NCI-H1092 treated with DMSO at 0.1 percent for 48 hours (cell line): ENCODE measurements at places on chromosomes 7 and 10.
A peak's percentile ranks its signal among the peaks of the same experiment; 100 is the strongest.

GRCh38 chr7:1546274-1546908 is 9.6 kb downstream of the TMEM184A start:
- no peak for DNase-seq

DNA sequence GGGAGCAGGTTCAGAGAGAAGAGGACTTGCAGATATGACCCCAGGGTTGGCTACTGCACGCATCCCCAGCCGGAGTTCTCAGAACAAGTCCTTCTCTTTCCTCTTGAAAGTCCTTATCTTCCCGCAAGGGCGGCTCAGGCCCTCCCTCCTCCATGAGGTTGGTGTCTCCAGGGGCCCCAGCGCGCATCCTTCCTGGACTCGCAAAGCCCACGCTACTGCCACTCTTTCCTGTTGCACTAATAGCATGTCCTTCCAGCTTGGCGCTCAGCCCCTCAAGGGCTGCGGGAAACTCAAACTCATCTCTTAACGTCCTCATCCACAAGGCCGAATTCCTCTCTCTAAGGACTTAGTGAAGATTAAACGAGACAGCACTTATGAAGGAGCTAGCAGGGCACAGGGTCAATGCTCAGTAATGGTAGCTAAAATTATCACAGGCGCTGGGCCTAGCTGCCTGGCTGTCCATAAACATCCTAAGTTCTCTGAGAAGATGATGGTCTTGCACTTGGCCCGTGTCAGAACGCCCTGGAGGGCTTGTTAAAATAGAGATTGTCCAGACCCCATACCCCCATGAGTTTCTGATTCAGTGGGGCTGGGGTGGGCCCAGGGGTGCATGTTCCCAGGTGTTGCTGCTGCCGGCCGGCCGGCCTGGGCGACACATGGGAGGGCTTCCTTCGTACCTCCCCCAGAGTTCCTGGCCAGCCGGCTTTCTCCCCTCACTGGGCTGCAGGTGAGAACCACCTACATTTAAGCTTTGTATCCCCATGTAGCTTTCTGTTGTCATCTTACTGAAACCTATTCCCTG is 261.4 kb downstream of the COBL start:
- no peak for DNase-seq

- no peak for DNase-seq
These were observed 9.0 kb downstream of the NRBF2 start for GRCh38 chr10:63142136-63142535.

DNA sequence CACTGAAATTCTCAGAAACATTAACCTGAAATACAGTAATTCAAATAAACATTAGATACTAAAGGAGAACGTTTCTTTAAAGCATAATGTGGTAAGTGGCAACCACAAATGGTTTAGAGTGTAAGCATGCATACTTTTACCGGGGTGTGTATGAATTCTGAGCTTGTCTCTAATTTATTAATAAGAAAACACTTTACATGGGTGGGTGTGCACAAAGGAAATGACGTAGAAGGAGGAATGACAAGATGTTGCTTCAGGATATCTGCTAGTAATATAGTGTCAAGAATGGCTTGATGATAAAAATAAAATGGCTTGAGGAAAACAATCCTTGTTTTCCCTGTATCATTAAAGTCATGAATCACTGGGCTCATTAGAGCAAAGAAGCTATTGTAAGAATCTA is 92.5 kb downstream of the ARL4A start:
- DNase-seq, result no peak

DNA sequence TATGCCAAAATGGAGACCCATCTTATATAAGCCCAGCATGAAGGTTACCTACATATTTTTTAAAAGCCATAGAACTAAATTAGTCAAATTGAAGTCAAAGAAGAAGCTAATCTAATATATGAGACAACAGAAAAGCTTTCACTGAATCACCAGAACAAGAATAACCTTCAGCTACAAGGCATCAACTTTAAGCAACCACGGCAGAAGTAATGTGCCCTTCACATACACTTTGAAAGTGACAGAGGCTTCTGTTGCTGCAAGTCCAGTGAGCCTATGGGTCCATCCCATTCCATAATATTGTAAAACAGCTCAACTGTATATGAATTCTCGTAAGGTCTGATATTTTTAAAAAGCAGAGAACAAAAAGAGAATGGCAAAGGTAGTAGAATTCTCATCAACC is 36.5 kb downstream of the CTNNA3 start:
- DNase-seq, result no peak

GRCh38 chr10:110335314-110336064 is 30.8 kb upstream of the SMNDC1 start:
- no peak for DNase-seq

GRCh38 chr10:130489891-130490290 is 353.7 kb downstream of the GLRX3 start:
- no peak for DNase-seq

DNA sequence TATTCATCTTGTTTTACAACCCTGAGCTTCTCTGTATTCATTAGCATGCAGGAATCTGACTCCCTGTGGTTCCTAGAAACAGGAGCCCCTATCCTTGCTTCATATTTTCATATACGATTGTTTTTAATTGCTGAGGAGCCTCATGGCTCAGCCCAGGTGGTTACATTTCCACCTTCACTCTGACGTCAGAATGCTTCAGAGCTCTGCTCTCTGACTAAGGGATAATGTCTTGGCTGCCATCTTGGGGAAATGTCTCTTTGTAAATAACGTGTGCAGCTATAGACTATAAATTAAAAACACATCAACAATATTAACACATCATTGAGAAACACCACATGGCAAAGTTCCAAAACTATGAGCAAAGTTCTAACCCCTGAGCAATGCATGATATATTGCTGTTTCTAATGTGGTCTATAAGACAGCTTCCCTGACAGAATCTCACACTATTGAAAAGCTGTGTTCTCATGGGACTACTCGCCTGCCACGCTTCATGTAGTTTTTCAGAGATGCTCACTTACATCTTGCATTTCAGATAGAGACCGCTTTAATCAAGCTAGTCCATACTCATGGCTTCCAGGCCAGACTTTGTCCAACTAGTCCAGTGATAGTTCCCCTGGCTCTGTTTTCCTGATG is 227.0 kb downstream of the SORCS3 start:
- no peak for DNase-seq

GRCh38 chr10:3452173-3452626 is 279.6 kb upstream of the PITRM1 start:
- DNase-seq, result no peak

DNA sequence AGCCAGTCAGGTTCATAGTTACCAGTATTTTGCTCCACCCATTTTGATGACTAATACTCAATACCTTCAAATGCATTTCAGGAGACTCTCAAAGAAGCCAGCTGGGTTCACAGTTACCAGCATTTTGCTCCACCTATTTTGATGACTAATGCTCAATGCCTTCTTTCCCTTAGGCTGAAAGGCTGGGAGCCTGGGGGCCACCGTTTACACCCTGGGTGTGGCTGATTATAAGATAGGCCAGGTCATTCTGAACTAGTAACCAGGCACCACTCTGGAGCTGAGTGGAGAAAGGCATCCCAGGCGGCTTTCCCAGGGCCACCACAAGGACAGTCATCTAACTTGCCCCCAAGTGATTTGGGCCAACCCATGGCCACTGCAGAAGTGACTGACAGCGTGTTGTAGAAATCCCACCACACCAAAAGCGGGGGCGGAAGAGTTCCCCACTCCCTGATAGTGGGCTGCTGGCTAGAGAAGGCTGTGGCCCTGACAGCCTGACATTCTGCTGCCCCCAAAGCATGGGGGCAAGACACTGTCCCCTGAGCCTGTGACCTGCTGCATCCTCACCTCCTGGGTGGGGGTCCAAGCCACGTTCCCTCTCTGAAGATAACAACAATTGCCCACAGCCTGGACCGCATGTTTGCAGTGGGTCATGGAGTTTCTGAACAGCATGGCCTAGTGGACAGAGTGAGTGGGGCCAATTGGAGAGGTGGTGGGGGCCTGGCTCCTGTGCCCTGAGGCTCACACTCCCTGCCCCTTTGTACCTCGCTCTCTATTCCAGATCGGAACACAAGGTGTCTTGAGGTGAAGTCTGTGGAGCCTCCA is 23.0 kb upstream of the ZNF488 start:
- no peak for DNase-seq

GRCh38 chr10:68302503-68302823 is 29.4 kb upstream of the HNRNPH3 start:
- no peak for DNase-seq

GRCh38 chr10:124942317-124943169 is 620 bp downstream of the ZRANB1 start:
- DNase-seq, result no peak

GRCh38 chr7:155603205-155603857 is 41.1 kb upstream of the RBM33 start:
- no peak for DNase-seq

DNA sequence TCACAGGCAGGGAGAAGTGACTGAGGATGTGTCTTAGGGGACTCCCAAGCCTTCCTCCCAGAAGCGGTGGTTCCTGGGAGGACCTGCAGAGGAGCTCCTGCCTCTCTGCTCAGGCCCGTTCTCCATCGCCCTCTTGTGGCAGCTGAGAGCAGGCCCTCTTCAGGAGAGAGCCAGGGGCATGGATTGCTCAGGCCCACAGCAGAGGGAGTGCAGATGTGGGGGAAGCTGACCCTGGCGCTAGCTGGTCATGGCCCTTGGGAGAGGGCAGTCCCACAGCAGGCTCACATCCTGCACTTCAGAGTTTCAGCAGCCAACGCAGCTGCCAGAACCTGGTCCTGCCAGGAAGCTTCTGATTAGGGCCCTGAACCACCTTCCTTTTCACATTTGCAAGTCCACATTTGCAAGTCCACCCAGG is 94.8 kb upstream of the TARP start:
- peak; percentile 61 for DNase-seq

GRCh38 chr10:45424668-45425404 is 50.8 kb downstream of the ALOX5 start:
- no peak for DNase-seq

DNA sequence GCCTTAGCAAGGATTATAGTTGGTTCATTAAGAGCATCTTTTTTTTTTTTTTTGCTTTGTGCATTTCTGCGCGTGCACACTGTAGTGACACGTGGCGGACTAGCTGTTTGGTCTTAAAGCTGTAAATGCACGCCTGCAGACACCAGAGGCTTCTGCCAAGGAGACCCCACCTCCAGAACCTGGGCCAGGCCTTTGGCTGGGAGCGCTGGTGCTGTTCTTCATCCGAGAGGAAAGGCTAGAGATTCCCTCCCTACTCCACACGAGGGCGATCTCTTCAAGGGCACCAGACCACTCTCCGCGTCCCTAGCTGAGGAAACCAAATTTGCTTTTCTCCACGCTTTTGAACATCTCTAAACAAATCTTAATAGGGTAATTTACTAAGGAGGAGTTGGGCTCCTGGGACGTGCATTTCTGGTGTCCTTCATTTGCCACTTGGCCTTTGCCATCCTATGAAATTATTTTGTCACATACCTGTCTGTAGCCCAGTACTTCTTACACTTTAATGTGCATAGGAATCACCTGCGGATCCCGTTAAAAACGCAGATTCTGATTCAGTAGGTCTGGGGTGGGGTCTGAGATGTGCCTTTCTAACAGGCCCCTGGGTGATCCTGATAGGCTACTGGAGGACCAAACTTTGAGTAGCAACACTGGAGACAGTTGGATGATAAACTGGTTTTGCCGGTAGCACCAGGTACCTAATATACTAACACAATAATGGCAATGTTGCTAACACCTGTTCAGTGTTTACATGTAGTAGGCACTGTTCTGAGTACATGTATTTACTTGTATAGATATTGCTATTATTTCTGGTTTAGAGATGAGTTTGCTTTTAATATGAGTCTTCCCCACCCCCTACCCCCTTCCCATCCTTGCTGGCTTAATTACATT is 1.3 kb upstream of the SLC26A5 start:
- DNase-seq, result peak; percentile 82

DNA sequence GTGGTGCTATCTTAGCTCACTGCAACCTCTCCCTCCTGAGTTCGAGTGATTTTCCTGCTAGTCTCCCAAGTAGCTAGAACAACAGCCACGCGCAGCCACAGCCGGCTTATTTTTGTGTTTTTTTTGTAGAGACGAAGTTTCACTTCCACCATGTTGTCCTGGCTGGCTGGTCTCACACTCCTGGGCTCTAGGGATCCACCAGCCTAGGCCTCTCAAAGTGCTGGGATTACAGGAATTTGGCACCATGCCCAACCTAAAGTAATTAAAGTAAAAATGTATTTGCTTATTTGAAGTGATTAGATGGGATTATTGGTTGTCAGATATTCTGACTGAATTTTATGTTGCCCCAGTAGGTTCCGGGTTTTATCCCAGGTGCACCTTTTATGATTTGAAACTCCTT is 22.7 kb downstream of the LUC7L2 start:
- no peak for DNase-seq

- no peak for DNase-seq
These were observed 83.4 kb downstream of the PRKAG2 start for GRCh38 chr7:151793531-151793951.

GRCh38 chr10:87867453-87867852 is 4.0 kb downstream of the PTEN start:
- DNase-seq, result no peak

DNA sequence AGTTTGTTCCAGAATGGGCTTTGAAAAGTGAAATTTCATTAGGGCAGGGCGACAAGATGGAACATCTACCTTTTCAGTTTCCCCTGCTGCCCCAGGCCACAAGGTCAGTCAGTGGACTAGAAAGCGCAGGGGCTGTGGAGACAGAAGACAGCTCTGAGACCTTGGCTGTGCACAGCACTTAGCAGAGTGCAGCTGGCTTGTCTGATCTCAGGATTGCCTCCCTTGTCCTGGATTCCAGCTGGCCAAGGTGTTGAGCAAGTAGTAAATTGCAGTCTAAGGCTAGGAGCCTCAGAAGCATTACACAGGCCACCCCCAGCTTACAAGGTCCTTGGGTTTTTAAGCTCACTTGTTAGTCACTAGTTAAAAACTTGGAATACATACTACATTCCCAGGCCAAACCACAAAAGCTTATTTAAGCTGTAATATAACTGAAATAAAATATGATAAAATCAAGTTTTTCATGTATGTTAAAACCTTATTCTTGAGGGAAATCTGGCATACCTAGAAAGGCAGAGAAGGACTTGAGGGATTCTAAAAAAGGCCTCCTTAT is 67.3 kb upstream of the NPY start:
- DNase-seq, result no peak

DNA sequence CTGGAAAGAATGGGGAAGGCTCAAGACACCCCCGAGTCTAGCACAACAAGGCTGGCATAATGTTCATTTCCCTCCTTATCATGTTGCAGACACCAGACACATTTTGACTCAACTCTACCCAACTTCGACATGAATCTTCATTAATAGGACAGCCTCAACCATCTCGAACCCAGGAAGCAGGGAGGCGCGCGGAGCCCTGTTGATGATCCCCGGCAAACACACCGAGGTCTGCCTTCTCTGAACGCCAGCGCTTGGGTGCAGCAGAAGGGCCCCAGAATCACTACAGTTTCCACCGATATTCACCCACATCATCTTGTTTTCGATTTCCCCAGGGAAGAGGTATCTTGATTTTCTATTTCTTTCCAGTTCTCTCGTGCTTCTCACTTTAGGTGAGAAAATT is 563.6 kb downstream of the TCERG1L start:
- no peak for DNase-seq

DNA sequence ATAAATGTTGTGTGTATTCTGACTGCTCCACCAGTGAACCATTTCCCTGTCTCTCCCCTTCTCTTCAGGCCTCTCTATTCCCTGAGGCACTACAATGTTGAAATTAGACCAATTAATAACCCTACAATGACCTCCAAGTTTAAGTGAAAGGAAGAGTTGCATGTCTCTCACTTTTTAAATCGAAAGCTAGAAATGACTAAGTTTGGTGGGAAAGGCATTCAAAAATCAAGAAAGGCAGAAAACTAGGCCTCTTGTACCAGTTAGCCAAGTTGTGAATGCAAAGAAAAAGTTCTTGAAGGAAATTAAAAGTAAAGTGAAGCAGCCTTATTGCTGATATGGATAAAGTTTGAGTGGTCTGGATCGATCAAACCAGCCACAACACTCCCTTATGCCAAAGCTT is 198.3 kb upstream of the YAE1 start:
- DNase-seq, result no peak
